NCI-H187 (cell line): ENCODE measurements at places on chromosomes 6 and 20.

DNA sequence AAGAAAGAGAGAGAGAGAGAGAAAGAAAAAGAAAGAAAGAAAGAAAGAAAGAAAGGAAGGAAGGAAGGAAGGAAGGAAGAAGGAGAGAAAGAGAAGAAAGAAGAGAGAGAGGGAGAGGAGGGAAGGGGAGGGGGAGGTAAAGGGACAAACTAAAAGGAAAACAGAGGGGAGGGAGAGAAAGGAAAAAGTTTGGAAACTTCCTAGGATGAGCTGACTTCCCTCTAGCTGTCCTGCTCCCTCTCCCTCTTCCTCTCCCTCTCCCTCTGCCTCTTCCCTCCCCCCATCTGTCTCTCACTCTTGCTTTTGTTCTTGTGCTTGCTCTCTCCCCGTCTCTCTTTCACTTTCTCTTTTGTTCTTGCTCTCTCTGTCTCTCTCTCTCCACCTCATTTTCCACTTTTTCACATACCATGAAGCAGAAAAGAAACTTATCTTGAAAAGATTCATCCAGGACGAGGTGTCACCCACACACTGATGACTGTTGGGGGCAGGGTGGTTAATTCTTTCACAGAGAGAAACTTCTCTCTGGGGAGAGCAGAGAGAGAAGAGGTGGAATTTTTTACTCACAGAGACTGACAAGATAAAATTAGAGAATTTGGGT lies 56.4 kb upstream of the DUSP22 start:
- DNase-seq = no peak

GRCh38 chr20:32914031-32914430 lies 55.3 kb downstream of the EFCAB8 start:
- DNase-seq = no peak

DNA sequence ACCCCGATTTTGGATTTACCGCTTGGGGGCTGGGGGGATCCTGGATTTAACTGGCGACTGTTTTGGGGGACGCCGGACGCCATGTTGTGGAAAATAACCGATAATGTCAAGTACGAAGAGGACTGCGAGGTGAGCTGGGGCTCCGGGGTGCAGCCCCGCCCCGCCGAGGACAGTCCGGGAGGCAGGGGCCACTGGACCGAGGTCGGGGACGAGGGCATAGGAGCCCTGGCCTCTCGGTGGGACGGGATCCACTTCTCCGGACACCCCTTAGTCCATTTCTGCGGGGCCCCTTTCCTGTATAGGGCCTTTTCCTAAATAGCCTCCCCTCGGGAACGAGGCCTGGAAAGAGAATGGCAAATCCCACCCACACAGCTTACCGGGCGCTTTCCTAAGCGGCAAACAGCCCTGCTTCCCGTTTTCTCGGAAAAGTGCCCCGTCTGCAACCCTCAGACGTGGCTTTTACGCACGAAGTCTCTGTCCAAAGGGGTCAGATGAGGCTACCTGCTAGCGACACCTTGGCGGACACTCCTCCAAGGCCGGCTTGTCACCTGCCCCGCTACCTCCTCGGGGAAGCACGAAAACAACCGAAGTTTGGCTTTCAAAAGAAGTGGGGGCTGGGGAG lies 469 bp downstream of the TFAP2C start:
- DNase-seq = no peak

- DNase-seq = no peak
These were observed 1225.5 kb upstream of the GJE1 start for GRCh38 chr6:140907235-140907634.

- no peak for DNase-seq
These were observed 34.2 kb upstream of the TBXT start for GRCh38 chr6:166201878-166202277.

DNA sequence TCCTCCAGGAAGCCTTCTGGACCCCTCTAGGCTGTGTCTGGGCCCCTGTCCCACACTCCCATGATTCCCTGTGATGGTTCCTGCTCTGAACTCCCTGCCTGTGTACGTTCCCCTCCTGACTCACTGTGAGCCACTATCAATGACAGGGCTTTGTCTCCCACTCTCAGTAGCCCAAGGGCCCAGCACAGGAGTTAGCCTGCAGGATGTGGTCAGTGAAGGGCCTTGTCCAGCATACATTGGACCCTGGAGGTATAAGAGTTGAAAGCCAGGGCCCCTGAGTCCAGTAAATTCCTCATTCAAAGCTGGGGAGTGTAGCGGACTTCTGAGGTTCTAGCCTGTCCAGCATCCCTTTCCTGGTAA lies 19.0 kb downstream of the ZBP1 start:
- no peak for DNase-seq

DNA sequence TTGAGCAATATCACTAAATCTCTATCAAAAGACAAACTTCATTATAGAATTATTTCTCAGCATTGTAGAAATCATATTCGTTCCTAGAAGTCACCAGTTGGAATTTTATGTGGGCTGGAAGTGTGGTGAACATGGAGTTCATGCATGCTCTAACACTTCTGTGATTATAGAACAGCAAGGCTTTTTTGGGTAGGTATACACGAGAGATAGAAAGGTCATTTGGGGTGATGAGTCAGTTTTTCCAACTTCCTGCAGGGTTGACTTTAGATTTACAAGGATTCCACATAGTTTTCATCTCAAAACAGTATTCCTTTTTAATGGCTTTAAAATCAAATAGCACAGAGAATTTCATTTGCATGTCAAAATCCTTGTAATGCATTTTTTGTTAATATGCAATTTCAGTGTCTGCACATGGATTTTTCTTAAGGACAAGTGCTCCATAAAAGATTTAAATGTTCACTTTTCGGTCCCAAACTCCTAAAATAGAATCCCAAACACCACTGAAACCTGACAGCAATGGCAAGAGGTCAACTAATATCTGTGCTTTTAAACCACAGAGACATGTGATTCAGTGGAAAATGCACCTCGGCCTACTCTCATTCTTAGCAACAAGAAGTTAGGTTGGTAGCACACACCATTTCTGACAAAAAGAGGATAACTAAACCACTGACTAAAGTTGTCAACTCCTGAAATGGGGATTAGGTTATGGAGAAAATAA lies 211.0 kb downstream of the MOXD1 start:
- no peak for DNase-seq

DNA sequence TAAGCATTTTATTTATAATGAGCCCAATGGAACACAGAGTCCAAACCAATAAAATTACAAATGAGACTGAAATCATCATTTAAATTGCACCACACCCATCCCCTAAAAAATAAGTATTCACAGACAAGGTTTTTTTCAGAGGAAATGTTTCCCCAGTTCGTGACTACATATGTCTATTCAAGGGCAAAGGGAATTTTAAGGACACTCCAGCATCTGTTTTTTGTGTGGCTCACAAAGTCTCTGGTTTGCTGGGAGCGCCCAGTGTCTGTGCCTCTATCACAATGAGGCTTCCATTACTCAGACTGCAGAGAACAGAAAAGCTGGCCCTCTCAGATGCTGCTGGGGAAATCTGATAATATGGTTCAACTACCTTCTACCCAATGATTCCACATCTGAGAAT lies 16.0 kb downstream of the TBX18 start:
- no peak for DNase-seq

DNA sequence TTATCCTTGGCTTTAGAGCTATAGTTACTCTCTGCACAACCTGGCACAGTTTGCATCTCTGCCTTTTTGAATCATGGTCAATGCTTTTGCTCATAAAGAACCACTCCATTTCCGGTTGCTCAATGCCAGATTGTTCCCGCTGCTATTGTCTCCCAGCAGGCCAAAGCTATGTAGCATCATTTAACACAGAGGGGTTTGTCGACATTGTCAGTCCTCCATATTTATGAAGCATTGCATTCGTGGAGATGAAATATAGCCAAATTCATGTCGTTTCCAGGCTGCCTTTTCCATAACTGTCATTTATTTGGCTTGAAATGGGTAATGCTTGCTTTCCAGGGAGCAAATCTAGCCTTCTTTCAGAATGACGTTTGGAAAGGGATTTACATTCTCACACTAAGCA lies 598.8 kb downstream of the EPHA7 start:
- no peak for DNase-seq

DNA sequence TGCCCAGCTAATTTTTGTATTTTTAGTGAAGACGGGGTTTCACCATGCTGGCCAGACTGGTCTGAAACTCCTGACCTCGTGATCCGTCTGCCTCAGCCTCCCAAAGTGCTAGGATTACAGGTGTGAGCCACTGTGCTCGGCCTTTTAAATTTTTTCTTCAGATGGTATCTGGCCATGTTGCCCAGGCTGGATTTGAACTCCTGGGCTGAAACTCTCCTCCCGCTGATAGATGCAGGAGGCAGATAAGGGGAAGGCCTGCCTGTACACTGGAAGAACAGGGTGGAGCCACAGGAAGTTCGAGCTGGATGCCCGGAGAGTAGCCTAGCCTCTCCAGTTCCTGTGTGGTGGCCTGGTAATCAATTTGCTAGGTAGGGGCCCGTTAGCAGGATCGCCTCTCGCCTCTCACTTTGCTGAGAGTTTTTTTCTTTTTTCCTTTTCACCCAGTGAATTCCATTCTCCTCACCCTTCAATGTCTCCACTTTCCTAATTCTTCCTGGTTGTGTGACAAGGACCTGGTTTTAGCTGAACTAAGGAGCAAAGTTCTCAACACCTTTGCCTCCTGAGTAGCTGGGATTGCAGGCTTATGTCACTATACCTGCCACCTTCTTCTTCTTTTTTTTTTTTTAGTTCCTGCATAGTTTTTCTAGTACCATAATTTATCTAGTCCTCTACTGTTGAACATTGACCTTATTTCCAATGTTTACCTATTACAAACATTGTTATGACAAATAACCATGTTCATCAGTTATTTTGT lies 19.4 kb upstream of the ITCH start:
- DNase-seq = no peak

- no peak for DNase-seq
These were observed 491.1 kb downstream of the UTRN start for GRCh38 chr6:144776031-144776819.

GRCh38 chr6:52491203-52492069 lies 71.3 kb downstream of the EFHC1 start:
- DNase-seq = no peak

GRCh38 chr6:136535017-136535765 lies 15.0 kb downstream of the MAP7 start:
- DNase-seq = no peak

- no peak for DNase-seq
These were observed 467.1 kb upstream of the EPHA7 start for GRCh38 chr6:93886416-93886815.

DNA sequence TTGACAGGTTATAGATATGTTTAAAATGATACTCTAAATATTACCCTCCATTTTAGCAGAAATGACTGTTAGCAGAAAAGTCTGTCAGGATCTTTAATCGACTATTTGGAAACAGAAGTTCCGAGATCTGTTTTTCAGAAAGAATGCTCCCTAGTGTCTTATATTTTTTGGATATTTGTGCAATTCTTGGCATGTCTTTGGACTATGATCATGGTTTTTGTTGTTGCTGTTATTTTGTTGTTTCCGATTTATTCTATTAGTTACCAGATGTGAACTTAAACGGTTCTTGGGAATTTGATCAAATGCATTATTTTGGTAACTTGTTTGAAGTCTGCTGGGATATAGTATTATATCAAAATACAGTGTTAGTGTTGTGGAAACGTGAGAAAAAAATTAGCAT lies 106.4 kb upstream of the CEP162 start:
- DNase-seq = no peak

DNA sequence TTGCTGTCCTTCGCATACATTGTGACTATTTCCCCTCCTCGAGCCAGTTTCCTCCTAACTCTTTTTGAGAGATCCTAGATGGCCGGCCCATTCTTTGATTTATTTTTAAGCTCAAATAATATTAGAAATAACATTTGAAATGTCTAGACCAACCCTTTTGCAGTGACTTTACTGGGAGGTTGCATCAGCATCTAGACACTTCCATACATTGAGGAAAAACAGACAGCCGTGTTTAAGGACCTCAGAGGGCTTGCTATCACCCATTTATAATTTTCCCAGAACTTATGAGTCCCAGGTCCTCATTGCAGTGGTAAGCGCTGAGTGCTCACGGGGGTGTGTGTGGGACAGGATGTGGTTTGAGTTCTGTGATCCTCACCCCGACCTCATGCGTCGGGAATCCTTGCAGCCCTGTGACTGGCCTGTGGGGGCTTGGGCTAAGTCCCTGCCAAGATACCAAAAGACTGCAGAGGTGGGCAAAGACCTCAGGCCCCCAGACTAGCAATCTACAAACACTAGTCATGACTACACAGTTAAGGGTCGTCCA lies at the start of gene GPX5:
Gene GPX5, plus strand, starts transcription at position 386 of the 544 bp plus-strand sequence. Its CDS starts 133 bp downstream, at position 519.
- DNase-seq = no peak

DNA sequence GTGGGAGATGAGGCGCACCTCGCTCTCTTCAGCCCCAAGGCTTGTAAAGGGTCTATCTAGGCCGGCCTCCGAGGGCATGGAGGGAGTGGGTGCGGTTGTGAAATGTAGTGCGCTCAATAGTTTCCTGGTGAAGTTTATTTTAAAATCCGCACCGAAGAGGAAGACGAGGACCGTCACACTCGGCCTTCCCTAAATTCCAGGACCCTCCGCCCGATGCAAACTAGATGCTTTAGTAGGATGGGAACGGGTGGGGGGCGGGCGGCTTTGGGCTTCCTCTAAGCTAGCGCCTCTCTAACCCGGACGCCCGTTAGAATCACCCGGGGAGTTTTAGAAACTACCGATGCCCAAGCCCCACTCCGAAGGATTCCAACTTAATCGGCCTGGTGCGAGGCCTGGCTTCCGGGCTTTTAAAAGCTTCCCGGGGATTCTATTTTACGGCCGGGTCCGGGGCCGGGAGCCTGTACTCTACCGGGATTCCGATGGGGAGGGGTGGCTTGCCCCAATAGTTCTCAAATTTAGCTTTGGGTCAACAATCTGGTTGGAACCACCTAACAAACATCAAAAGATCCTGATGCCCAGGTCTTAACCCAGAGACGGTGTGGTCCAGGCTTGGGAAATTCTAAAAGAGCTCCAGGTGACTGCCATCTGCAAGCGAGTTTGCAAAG lies 548 bp upstream of the BCAS4 start:
- no peak for DNase-seq

DNA sequence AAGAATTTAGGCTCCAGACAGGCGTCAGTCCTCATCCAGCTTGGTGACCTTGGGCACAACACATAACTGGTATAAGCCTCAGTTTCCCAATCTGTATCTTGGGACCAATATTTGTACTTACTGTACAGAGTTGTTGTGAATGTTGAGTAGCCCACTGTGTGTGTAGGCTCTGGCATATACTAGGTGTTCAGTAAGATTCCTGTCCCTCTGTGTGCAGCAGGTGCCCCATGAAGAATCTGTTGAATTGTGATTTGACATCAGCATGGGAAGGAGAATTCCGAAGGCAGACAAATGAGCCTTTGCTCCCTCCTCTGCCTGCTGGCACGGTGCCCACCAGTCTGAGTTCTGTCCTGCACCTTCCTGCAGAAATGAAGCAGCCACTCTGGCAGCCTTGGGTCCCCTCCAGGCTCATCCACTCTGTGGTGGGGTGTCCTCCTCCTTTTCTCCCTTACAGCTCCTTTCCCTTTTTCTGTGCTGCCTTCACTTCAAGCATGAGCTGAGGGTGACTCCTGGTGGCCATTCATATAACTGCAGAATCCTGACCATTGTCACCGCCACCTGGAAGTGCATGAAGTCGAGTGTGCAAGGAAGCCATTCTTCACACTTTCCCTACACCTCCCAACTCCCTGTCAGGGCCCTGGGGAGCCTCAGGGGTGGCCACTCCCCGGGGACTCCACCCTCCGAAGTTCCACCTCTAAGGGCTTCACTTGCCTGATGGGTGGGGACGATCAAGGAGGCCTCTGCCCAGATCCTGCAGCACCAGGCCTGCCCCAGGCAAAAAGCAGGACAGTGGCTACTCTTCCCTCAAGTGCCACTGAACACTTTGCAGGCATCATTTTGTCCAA lies 48.2 kb downstream of the MRPL14 start:
- no peak for DNase-seq
